ENCODE measurements at places on chromosomes 16 and 17.

- no peak for DNase-seq
These were observed 89.1 kb downstream of the ELAC2 start for GRCh38 chr17:12928736-12929135.

DNA sequence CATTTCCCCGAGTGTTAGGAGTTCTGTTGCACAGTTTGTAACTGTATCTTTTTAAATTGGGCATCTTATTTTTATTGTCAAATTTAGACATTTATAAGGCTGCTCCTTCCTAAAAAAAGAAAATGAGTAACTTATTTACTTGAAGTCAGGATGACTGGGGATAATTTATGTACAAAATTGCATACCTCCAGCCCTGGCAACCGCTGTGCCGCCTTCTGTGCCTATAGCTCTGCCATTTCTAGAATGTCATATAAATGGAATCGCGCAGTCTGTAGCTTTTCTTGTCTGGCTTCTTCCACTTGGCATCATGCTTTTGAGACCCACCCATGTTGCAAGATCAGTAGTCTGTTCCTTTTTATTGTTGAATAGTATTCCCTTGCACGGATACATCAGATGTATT lies 29.0 kb upstream of the GAA start:
- DNase-seq: no peak

DNA sequence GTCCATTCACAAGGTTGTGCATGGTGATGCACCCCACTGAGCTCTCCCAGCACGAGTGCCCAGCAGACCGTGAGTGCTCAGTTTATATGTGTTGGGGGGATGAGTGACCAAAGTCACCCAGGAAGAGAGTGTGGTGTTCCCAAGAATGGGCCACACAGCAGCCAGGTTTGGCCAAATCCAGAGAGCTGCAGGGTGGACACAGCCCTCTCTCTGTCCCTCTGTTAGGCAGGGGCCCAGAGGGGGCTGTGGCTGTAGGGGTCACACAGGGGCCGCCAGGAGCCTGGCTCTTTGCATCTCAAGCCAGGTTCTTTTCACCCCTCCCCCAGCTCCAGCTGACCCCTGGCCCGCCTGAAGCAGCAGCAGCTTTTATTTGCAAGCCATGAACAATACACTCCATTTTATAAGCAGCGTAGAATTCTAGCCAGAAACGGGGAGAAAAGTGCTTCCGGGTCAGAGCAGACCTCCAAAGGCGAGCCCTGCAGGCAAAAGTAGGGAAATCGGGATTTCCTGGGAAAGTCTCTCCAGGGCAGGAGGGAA lies 13.3 kb downstream of the COTL1 start:
- DNase-seq: no peak

DNA sequence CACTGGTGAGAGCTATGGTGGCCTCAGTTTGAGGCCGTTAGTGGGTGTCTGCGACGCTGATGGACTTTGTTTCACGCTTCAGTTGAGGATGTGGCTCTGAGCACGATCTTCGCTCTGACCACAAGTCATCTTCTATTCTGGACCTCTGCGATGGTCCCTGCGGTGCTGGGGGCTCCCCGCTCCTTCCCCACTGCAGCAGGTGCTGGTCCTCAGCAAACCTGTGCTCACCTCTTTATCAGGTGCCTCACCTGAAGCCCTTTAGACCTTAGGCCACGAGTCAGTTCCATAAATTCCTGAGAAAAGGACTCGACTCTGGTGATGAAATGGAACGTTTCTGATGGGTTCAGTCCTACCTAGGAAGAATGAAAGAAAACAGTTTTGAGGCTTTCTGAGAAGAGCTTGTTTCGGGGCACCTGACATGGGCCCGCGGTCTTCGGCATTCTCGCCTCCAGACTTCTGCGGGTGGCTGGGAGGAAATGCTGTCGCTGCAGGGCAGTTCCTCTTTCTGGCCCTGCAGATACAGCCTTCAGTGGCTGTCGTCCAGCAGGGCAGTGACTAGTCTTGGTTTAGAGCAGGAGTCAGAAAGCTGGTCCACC lies 4.7 kb downstream of the KCTD5 start:
- peak; percentile 64 for DNase-seq

DNA sequence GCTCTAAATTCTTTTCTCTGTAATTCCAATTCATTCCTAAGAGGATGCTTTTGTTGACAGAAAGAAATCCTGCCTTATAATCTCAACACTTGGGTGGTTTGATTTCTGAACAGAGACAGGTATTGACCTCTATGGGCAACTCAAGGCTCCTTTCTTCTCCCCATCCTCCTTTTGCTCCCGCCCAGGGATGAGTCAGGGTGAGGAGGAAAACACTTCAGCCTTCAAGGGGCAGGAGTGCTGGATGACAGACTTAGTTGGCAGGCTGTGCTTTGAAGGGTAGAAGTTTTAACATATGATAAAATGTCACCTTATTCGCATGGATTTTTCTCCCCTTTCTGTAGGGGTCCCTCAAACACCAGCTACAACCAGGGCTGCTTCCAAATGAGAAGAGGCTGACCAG lies 16.7 kb upstream of the TOM1L1 start:
- DNase-seq: no peak

DNA sequence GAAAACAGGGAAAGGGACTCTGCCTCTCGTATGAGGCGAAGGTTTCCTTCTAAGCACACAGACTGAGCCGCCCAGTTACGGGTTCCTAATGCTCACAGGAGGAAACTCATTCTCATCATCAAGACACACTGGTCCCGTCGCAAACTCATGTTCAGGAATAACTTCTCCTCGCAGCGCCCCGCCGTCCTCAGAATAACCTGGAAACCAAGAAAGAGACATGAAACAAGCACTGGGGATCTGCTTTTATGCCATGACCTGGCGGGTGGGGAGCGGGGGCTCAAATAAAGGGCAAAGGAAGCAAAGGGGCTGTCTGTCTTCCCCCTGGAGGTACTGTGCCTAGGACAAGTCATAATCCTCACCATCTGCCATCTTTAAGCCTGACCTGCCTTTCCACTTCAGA lies 31.3 kb downstream of the WIPI1 start:
- no peak for DNase-seq

GRCh38 chr17:55274355-55275255 lies 9.8 kb downstream of the HLF start:
- no peak for DNase-seq

All from Kasumi-1 (cell line).